Stimulated activated memory B cell treated with anti-CD40 and anti-IgM and Interleukin-4, amounts not matched to agents 10 μg/mL and 1 μg/mL and 100 μg/mL, for 72 hours (primary cell): ENCODE measurements at places on chromosomes 7 and 10.

GRCh38 chr7:100655908-100656674 is at the start of gene ACTL6B:
ACTL6B (minus strand) TSS chr7:100656448; CDS start chr7:100656354, 94 bp downstream.
- ATAC-seq = no peak
- H3K4me1 ChIP-seq = no peaks in the 10 kb centered on the region
- no peak within 1 kb of the TSS for H3K27ac ChIP-seq
- H3K4me3 ChIP-seq = no peak within 1 kb of the TSS
- peaks cover 70% of the 10 kb centered on the region for H3K27me3 ChIP-seq

DNA sequence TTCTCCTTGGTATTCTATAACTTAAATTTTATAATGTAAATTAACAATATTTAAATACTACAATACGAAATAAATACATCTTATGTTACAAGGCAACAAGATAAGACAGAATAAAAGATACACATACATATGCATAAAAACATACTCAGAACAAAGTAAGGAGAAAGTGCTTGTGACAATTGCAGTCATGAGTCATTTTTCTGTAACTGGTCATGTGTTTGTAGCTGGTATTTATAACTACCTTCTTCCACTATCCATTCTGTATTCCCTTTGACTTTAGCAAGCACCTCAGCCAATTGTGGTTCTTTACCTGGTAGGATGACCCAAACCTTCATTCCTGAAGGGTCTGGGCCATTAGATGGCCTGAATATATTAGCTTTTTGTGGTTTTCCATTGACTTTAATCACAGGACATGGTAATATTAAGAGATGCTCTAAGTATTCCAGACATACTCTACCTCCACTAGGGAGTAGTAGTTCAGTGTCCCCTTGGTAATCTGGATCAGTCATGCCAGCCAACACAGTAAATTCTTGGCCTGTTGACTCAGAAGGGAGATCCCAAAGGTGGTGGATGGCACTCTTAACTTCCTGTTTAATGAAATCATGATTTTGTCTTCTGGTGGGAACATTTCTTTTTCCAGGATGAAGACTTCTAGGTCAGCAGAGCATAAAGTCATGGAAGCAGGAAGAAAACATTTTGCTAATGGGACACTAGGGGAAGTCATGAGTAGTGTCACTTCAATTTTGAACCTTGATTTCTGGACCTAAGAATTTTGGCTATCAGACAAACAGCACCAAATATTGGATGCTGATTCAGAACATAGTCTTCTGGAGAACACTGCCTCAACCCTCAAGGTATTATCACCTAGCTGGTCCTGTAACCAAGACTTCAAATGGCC is 733.7 kb upstream of the IGFBP3 start:
- H3K27me3 ChIP-seq = no peaks in the 10 kb centered on the region
- H3K4me1 ChIP-seq = no peaks in the 10 kb centered on the region
- H3K27ac ChIP-seq = no peak overlapping the region
- no peak for ATAC-seq

- H3K27me3 ChIP-seq = no peaks in the 10 kb centered on the region
- H3K36me3 ChIP-seq = no peaks in the 10 kb centered on the region
- no peak for ATAC-seq
- no peak overlapping the region for H3K4me3 ChIP-seq
Measured at GRCh38 chr7:49324040-49324439, 399.7 kb downstream of the CDC14C start.

DNA sequence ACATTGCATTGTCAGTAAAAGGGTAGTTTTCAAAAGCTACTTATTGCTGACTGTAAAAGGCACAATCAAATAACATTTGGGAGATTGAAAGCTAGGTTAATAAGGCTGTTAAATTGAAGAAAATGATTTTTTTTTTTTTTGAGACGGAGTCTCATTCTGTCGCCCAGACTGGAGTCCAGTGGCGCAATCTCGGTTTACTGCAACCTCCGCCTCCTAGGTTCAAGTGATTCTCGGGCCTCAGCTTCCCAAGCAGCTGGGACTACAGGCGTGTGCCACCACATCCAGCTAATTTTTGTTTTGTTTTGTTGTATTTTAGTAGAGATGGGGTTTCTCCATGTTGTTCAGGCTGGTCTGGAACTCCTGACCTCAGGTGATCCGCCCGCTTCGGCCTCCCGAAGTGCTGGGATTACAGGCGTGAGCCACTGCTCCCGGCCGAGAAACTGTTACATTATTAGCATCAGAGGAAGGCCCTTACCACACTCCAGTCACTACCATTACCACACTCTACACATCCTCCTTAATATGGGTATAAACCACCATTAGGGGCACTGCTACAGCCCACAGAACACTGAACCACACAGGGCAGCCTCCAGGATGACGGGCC is 1.0 kb downstream of the CYP51A1 start:
- H3K4me1 ChIP-seq = peaks cover 39% of the 10 kb centered on the region
- peaks cover 24% of the 10 kb centered on the region for H3K36me3 ChIP-seq
- H3K27me3 ChIP-seq = no peaks in the 10 kb centered on the region
- ATAC-seq = peak; percentile 42
- H3K27ac ChIP-seq = peak overlapping the region; percentile 97

GRCh38 chr10:116286626-116287200 is 13.7 kb upstream of the GFRA1 start:
- no peaks in the 10 kb centered on the region for H3K36me3 ChIP-seq
- H3K27ac ChIP-seq = no peak overlapping the region

DNA sequence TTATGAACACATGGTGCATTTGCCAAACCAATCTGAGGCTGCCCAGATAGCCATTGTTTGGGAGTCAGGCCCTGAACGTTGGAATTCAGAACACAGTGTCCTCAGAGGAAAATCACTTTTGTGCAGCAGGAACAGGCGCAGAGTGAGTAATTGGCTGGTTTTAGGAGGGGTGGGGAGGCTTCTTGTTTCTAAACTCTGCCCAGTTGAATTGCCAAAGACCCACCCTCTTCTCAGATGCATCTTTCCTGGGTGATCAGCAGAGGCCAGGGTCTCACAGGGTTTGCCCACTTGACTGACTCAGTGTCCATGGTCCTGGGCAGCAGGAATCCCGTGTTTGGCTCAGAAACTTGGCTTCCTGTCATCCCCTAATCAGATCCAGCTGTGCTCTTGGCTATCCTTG is 24.3 kb downstream of the PRLHR start:
- no peaks in the 10 kb centered on the region for H3K36me3 ChIP-seq
- H3K27me3 ChIP-seq = peaks cover 28% of the 10 kb centered on the region
- H3K27ac ChIP-seq = no peak overlapping the region
- H3K4me1 ChIP-seq = no peaks in the 10 kb centered on the region
- no peak for ATAC-seq

DNA sequence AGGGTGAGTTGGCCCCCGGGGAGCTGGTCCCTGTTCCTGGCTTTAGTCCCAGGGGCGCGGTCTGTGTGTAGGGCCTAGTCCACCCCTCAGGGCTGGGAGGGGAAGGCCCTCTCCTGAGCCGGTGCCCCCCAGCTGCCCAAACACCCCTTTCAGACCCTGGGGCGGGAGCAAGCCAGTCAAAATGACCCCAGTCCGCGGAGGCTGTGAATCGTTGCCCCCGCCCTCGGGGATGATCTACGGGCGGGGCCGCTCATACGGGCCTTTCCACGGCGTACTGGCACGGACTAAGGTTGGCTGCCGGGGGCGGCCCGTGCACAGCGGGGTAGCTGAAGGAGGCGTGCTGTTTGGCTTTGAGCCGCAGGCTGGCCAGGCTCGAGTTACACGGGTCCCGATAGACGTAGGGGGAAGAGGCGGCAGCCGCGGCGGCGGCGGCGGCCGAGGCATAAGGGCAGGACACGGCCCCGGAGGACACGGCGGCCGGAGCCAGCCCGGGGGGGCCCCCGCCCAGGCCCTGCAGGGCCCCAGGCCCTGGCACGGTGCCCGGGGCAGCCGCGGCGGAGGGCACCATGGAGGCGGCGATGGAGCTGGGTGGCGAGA is 4.3 kb downstream of the ELOVL3 start:
- peak; percentile 49 for ATAC-seq
- H3K4me3 ChIP-seq = peak overlapping the region; percentile 84
- peaks cover 89% of the 10 kb centered on the region for H3K27me3 ChIP-seq
- peaks cover 39% of the 10 kb centered on the region for H3K4me1 ChIP-seq
- H3K36me3 ChIP-seq = no peaks in the 10 kb centered on the region
- peak overlapping the region; percentile 30 for H3K27ac ChIP-seq

- no peaks in the 10 kb centered on the region for H3K4me1 ChIP-seq
- no peaks in the 10 kb centered on the region for H3K27me3 ChIP-seq
- no peak overlapping the region for H3K4me3 ChIP-seq
- peak overlapping the region; percentile 35 for H3K27ac ChIP-seq
- no peak for ATAC-seq
- H3K36me3 ChIP-seq = peaks cover 30% of the 10 kb centered on the region
Measured at GRCh38 chr10:119575991-119576390, 20.8 kb downstream of the TIAL1 start.

GRCh38 chr10:71081912-71082311 is 130.5 kb upstream of the UNC5B start:
- H3K4me3 ChIP-seq = no peak overlapping the region
- H3K36me3 ChIP-seq = no peaks in the 10 kb centered on the region
- H3K27me3 ChIP-seq = peaks cover 12% of the 10 kb centered on the region

- H3K27ac ChIP-seq = no peak overlapping the region
- H3K4me3 ChIP-seq = no peak overlapping the region
- no peaks in the 10 kb centered on the region for H3K36me3 ChIP-seq
Measured at GRCh38 chr10:125055446-125055845, 104.9 kb downstream of the CTBP2 start.

DNA sequence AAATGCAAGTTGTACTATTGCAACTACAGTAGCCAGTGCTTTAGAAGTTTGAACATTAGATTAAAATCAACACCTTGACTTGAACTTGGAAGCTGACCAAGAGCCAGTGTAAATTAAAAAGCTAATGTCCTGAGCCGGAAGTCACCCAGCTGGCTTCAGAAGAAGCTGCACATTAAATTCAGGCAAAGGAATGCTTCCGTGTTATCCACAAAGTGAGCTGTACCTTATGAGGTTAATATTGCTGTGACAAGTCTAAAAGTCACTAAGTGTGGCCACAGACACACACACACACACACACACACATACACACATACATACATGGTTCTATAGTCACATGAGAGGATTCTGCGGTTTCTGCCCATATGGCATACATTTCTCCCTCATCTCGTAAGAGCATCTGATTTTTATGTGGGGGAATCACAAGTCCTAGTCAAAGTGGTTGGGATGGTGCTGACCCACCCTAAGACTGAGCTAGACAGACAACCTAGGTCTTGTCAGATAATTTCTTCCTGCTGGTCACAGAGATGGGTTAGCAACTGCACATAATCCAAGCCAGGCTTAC is 612.9 kb downstream of the SORCS1 start:
- no peaks in the 10 kb centered on the region for H3K27me3 ChIP-seq
- no peak overlapping the region for H3K4me3 ChIP-seq
- H3K27ac ChIP-seq = no peak overlapping the region
- no peaks in the 10 kb centered on the region for H3K36me3 ChIP-seq
- ATAC-seq = no peak

DNA sequence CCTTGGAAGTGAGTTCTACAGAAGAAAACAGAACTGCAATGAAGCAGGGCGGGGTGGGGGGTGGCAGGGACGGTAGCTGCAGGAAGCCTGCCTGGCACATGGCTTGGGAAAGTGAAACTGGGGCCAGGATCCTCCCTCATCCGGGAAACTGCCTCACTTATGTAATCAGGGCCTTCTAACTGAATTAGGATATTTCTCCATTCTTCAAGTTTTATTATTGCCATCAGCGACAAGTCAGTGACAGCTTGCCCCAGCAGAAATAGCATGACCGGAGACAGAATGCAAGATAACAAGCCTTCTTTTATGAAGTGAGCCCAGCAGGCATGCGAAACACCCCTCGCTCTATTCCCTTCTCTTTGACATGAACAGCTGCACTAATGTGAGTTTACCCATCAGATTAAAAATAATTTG is 77.5 kb upstream of the CACUL1 start:
- H3K4me3 ChIP-seq = no peak overlapping the region
- H3K27me3 ChIP-seq = peaks cover under 1% of the 10 kb centered on the region
- H3K36me3 ChIP-seq = no peaks in the 10 kb centered on the region

GRCh38 chr7:39623732-39624441 is 515 bp downstream of the RALA start:
- peaks cover 8% of the 10 kb centered on the region for H3K36me3 ChIP-seq
- peaks cover 64% of the 10 kb centered on the region for H3K4me1 ChIP-seq
- H3K27ac ChIP-seq = peak overlapping the region; percentile 82
- ATAC-seq = peak; percentile 76

DNA sequence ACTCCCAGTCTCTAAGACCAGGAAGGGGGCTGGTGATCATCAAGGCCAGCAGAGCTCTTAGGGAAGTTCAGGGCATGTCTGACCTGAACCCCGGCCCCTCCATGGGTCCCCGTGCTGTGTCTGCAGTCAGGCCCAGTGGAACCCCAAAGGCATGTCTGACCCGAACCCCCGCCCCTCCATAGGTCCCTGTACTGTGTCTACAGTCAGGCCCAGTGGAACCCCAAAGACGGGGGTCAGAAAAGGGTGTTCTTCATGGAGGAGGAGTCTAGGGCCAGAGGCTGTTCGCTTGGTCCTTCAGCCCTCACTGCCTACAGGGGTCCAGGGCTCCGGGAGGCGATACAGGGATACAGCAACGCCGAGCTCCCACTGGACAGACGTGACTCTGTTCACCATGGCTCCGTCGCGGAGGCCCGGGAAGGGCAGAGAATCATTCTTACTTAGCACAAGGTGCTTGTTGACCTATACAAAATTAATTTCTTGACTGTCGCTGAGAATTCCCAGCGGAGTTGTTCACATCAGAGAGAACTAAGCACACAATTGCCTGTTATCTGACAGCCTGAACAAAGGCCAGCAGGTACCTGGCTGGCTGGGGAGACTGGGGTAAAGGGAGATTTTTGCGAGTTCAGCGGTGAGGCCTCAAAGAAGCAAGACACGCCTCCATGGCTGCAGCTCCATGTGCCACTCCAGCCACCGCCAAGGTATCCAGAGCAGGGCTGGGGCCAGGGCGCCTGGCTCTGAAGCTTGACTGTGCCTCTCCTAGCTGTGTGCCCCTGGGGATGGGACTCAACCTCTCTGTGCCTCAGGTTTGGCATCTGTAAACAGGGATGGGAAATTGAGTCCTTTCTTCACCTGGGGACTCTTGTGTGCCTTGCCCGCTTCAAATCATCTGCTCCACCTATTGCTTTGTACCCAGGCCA is 26.8 kb downstream of the EN2 start:
- H3K27me3 ChIP-seq = peaks cover 27% of the 10 kb centered on the region
- H3K27ac ChIP-seq = no peak overlapping the region
- no peaks in the 10 kb centered on the region for H3K36me3 ChIP-seq
- no peak for ATAC-seq

- no peak overlapping the region for H3K4me3 ChIP-seq
- H3K36me3 ChIP-seq = no peaks in the 10 kb centered on the region
- H3K27me3 ChIP-seq = peaks cover 11% of the 10 kb centered on the region
- ATAC-seq = no peak
Measured at GRCh38 chr10:124166431-124167125, 73.2 kb upstream of the CHST15 start.

- H3K27ac ChIP-seq = no peak overlapping the region
- peaks cover 6% of the 10 kb centered on the region for H3K4me1 ChIP-seq
- H3K36me3 ChIP-seq = no peaks in the 10 kb centered on the region
- ATAC-seq = peak; percentile 66
- no peak overlapping the region for H3K4me3 ChIP-seq
- peaks cover 11% of the 10 kb centered on the region for H3K27me3 ChIP-seq
Measured at GRCh38 chr10:117441812-117442443, 66.7 kb upstream of the PDZD8 start.

GRCh38 chr7:83119026-83119382 is 43.7 kb downstream of the PCLO start:
- no peaks in the 10 kb centered on the region for H3K4me1 ChIP-seq
- no peak overlapping the region for H3K27ac ChIP-seq
- H3K36me3 ChIP-seq = no peaks in the 10 kb centered on the region
- H3K4me3 ChIP-seq = no peak overlapping the region
- no peak for ATAC-seq

GRCh38 chr10:27241010-27241651 is 534 bp upstream of the ACBD5 start:
- peaks cover 10% of the 10 kb centered on the region for H3K36me3 ChIP-seq
- H3K4me1 ChIP-seq = peaks cover 36% of the 10 kb centered on the region
- peak overlapping the region; percentile 96 for H3K4me3 ChIP-seq
- H3K27ac ChIP-seq = peak overlapping the region; percentile 99
- no peaks in the 10 kb centered on the region for H3K27me3 ChIP-seq
